Urinary bladder (tissue), 4 donors: ENCODE measurements at places on chromosomes 12 and 14.

- DNase-seq = no peak
Measured at GRCh38 chr14:38367922-38368321, 112.0 kb upstream of the CLEC14A start.

- DNase-seq = no peak
Measured at GRCh38 chr14:85122690-85123089, 407.3 kb upstream of the FLRT2 start.

DNA sequence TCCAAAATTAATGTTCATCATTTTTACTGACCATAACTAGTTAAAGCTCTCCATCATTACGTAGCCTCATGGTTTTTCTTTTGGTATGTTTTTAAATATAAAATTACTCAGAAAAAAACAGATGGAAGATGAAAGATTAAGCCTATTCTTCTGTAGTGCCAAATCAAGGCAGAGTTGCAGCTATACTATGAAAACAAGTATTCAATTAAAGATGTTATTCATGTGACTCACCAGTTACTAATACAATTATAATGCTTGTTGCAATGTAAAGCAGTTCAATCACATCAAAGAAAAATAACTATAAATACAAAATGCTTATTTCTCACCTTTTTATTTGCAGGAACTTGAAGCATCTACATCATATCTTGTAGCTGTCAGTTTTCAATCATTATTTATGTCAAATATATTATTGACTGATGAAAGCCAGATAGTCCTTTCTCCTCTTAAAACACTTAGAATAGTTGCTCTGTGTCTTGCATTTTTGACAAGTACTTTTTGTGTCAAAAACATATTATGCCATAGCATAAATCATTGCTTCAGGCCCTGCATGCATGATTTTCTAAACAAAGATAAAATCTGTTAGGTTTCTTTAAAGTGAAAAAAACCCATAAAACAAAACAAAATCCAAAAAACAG is 36.0 kb upstream of the TRHDE start:
- no peak for DNase-seq

GRCh38 chr14:65790172-65790815 is 377.8 kb downstream of the FUT8 start:
- DNase-seq = no peak

GRCh38 chr14:64692986-64693809 is 11.0 kb upstream of the PLEKHG3 start:
- DNase-seq = no peak

- no peak for DNase-seq
Measured at GRCh38 chr12:116549993-116550392, 9.2 kb upstream of the MAP1LC3B2 start.

GRCh38 chr12:80205960-80206359 is 106.6 kb downstream of the OTOGL start:
- no peak for DNase-seq

GRCh38 chr12:54126696-54127537 is 61.9 kb downstream of the SMUG1 start:
- DNase-seq = no peak

- no peak for DNase-seq
Measured at GRCh38 chr12:89437231-89437630, 84.9 kb upstream of the DUSP6 start.

GRCh38 chr12:106392759-106393158 is 35.2 kb downstream of the POLR3B start:
- DNase-seq = no peak

- DNase-seq = no peak
Measured at GRCh38 chr12:17695495-17695894, 394.5 kb downstream of the RERGL start.

DNA sequence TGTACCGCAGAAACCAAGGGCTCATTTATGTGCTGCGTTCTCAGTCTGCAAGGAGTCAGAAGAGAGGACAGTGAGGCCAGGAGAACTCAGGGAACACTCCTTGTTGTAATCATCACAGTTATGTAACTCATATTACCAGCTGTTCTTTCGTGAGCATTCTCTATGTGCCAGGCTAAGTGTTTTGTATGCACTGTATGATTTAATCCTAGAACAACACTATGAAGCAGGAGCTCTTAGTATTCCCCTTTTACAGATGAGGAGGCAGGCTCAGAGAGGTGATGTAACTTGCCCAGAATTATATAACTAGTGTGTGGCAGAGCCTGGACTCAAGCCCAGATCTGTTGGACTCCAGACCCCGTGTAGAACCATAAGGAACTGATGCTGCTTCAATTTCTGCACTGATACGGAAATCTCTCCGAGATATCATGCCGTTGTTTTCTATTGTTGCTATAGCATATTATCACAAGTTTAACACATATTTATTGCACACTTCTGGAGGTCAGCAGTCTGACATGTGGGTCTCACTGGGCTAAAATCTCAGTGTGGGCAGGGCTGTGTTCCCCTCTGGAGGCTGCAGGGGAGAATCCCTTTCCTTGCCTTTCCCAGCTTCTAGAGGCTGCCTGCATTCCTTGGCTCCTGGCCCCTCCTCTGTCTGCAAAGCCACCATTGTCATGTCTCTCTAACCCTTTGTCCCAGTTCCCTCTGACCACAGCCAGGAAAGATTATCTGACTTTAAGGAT is 16.3 kb upstream of the CD9 start:
- DNase-seq = no peak

- no peak for DNase-seq
Measured at GRCh38 chr12:49284672-49285071, 10.3 kb upstream of the PRPH start.

GRCh38 chr12:21073129-21073528 is 57.9 kb upstream of the SLCO1B1 start:
- DNase-seq = no peak

DNA sequence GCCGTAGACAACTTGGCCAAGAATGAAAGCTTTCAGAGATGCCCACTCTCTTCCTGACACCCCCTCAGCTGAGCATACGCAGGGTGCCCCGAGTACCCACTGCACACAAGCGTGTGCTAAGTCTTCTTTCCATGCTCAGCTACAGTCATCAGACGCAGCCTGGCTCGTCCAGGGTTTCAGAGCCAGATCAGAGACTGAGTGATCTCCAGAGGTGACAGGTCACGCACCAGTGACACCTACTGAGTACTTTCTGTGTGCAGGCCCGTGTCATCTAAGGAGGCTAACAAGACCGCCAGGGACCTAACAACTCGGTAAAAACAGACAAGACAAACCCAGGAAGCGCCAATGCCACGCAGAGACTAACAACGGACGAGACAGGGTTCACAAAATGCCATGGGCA is 25.1 kb downstream of the STX2 start:
- DNase-seq = no peak

DNA sequence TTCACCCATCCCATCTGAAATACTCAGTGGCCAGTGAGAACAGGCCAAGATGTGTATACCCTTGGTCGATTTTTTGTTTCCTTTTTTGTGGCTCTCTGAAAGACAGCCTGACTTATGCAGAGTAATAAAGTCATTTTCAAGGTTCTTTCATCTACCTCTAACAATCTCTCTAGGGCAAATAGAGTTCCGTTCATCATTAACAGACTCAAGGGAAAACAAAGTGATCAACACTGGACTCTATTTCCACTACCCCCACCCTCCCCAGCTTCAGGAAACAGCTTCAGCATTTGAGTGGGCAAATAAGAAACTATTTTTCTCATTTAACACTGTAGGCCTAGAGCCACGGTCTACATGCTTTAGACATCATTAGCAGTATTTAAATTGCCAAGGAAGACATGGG is 15.9 kb downstream of the PRKAB1 start:
- DNase-seq = no peak

GRCh38 chr14:96729889-96730288 is 67.3 kb upstream of the VRK1 start:
- DNase-seq = no peak

DNA sequence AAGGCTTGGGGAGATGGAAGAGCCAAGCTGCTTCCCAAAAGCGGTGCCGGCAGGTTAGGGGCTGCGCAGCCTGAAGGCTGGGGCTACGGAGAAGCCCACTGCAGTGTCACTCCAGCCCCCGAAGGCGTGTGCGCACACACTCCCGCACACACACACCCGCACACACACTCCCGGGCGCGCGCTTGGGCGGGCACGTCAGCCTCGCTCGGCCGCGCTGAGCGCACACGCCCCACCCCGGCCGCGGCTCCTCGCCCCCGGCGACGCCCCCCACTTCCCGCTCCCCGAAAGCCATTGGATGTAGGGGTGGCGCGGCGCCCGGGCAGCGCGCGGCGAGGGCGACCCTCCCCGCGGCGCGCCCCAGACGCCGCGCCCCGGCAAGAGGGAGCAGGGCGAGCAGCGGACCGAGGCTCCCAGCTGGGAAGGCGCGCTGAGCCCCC is at the start of gene KCNK10:
Gene KCNK10 (minus strand): TSS at position 184 of the 437 bp plus-strand sequence. CDS start 471 bp downstream, outside the sequence.
- DNase-seq = no peak

DNA sequence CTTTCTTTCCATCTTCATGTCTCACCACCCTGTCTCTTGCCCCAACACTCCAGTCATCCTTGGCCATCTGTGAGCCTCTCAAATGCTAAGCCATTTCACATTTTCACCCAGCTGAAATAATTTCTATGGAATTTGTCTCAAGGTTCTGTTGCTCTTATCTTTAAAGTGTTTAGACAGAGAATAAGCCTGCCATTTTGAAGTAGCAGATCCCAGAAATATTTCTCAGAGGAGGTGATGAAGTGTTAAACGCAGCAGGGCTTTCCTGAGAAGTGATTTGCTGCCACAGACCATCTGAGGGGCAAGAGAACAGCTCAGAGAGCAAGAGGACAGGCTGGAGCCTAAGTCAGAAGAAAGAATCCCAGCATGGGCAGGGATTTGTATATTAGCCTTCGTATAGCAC is 71.6 kb upstream of the CLMN start:
- no peak for DNase-seq

GRCh38 chr14:82080370-82080769 is 546.7 kb upstream of the SEL1L start:
- DNase-seq = no peak

- DNase-seq = no peak
Measured at GRCh38 chr12:99948370-99948769, 36.4 kb downstream of the ANKS1B start.

- no peak for DNase-seq
Measured at GRCh38 chr12:122979908-122980182, 636 bp upstream of the ARL6IP4 start.
